Hippocampal formation (tissue), 2 donors: ENCODE measurements at places on chromosomes 6 and 20.

DNA sequence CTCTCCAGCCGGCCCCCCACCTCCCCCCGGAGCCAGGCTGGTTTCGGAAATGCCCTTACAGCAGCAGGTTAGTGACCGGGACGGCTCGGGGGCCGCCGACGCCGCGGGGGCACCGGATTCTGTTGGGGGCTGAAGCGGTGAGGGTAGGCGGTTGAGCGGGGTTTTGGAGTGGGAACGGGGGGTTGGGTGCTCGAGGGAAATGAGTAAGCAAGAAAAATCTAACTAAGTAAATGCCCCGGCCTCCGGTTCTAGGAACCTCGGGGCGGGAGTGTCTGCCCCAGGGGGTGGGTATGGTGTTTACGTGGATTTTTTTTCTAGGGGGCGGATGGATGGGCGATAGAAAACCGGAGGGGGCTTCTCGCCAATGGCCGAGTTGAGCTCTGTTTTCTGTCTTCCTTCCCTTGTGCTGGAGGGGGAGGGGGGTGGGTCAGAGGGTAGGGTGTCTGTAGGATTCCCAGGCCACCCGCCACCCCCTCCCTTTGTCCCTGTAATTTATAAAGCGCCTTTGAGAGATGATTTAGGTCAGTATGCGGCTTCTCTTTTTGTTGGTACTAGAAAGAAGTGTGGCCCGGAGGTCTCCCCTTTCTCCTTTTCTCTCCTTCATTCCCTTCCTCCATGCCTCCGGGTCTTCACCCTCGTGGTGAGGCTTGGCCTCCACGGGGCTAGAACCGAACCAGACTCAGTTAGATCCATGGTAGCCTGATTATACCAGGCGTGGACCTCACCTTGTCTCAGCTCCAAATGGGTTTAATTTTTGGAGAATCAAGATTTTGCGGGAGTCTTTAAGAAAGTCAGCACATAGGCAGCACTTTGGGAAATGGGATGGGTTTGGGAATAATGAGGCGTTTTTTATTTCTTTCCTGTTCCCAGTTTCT, 2.3 kb downstream of the E2F3 start:
- DNase-seq, result no peak

DNA sequence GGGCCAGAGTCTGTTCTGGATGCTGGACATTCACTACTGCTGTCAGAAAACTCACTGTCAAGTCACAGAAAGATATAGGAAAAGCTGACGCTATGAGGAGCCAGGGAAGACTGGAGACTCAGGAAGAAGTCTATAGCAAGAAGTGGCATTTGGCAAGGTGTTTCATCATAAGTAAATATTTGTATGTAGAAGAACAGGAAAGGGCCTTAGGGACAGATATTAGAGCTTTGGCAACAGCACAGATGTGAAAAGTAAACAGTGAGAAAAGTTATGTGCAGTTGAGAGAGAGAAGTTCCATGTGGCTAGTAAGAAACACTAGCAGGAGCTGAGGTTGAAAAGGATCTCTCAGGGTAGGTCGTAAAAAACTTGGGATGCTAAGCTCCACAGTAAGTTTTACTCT, 868.9 kb downstream of the PHF3 start:
- DNase-seq, result no peak

DNA sequence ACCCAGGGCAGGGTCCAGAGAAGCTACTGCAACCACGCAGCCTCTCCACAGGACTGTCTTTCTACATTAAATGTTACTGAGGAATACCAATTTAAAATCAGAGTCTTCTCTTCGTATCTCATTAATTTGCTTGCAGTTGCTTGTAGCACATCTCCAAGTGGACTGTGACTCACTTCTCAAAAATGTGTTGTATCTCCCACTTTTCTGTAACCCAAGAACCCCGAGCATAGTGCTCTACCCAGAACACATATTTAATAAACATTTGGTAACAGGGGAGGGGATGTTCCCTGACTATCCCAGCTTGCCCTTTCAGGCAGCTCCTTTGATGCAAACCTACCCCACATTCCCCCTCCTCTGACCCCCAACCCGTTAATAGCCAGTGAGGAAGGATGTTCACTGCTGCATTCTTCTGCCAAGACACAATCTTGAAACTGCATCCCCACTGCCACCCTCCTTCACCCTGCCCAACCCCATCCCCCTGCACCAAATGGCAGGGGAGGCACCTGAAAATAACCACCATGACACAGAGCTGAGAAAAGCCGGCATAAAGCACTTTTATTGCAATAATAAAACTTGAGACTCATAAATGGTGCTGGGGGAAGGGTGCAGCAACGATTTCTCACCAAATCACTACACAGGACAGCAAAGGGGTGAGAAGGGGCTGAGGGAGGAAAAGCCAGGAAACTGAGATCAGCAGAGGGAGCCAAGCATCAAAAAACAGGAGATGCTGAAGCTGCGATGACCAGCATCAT, 24.2 kb downstream of the FKBP1A start:
- DNase-seq, result no peak

GRCh38 chr6:101689156-101689555, 295.6 kb downstream of the GRIK2 start:
- no peak for DNase-seq

DNA sequence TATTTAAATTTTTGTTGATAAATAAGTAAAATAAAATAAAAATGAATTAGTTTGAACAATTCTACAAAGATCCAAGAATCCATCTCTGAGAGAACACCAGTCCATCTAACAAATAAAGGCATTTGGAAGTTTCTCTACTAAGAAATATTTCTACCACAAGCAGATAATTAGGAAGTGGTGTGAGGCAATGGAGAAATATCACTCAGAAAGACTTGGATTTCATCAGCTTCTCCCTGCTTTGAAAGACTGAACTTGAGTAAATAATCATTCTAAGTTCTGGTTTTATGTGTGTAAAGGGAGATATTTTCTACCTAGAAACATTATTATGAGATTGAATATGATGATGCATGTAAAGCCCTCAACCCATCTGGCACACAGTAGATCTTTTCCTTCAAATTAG, 17.8 kb upstream of the TCF21 start:
- no peak for DNase-seq

DNA sequence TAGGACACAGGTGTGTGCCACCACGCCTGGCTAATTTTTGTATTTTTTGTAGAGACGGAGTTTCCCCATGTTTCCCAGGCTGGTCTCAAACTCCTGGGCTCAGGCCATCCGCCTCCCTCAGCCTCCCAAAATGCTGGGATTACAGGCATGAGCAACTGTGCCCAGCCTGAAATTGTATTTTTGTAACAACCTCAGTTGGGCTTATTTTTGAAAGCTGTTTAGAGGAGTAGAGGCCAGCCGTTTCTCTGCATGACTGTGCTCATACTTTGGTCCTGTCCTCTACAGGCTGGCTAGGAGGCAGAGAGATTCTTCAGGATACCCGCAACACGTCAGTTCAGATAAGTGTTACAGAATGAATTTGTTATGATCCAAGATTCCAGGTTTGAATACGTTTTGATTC, 22.1 kb downstream of the CAGE1 start:
- DNase-seq, result no peak

GRCh38 chr20:23399568-23400241, 21.6 kb downstream of the NAPB start:
- DNase-seq, result no peak

GRCh38 chr6:144482142-144482541, 197.0 kb downstream of the UTRN start:
- DNase-seq, result peak; percentile 17

- no peak for DNase-seq
These were observed 82.9 kb upstream of the RNF217 start for GRCh38 chr6:124879110-124879991.

DNA sequence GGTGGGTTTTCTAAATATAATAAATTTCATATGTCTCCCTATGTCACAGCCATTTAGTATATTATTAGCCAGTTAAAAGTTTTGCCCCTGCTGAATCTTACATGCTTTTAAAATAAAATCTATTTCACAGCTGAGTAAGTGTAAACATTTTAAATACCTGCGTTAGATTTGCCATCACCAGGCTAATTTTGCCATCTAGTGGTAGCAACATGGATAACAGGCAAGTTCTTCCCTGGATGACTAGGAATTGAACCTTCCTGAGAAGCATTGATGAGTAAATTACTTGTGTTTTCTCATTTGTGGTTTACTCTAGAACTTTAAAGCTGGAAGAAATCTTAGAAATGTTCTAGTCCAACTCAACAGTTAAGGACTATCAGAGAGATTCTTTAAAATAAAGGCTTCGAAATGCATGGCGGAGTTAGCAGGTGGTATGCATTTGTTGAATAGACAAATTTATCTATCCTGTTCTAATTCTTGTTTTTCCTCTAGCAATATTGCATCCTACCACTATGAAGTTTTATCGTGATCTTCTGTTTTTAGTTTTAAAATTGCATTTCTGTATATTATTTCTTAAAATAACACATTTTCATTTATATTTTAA, 2.6 kb downstream of the PRSS35 start:
- DNase-seq, result no peak

- peak; percentile 56 for DNase-seq
These were observed 24.1 kb downstream of the COX4I2 start for GRCh38 chr20:31661625-31662371.

- DNase-seq, result no peak
These were observed 32.7 kb downstream of the ILRUN start for GRCh38 chr6:34663831-34664255.

- DNase-seq, result no peak
These were observed 23.0 kb upstream of the LYRM2 start for GRCh38 chr6:89661559-89661958.

GRCh38 chr6:109739686-109740085, 48.6 kb downstream of the FIG4 start:
- DNase-seq, result no peak

DNA sequence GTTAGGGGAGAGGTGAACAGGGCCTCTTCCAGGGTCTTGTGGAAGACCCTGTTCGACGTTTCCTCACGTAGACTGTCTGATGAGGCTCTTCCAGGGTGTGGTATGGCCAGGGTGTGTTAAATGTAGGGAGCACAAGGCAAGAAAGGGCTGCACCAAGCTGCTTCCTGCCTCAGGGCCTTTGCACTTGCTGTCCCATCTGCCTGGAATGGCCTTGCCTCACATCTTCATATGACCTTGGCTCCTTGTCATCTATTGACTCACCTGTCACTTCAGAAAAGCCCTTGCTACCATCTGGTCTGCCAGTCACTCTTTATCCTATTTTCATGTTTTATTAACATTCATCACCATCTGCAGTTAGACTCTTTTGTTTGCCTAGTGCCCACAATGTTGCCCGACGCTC, 31.0 kb downstream of the E2F3 start:
- DNase-seq, result no peak
